HuH-7 (cell line): ENCODE measurements at places on chromosomes 4 and X.

DNA sequence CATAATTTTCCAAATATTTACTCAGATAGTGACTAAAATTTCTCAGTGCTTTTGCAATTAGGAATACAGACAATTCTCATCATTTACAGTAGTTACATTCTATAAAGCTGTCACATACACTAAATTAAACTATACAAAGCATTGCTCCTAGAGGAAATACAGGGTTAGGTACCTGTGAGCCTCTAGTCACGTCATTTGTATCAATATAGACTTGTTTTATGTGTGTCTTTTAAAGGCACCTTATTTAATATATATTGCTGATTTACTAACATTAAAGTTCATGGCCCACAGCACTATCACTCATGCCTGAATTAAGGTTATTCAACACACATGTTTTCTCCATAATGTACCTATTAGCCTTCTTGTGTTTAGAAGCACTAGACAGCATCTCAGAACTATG is 78.7 kb downstream of the PABPC4L start:
- DNase-seq: no peak

- no peak for DNase-seq
Observed at GRCh38 chr4:73740353-73740778, at the start of gene CXCL8. CXCL8 (plus strand) TSS chr4:73740569; CDS start chr4:73740659, 90 bp downstream.

GRCh38 chr4:123588631-123589241 is 192.1 kb downstream of the SPRY1 start:
- no peak for DNase-seq

- DNase-seq: no peak
Observed at GRCh38 chr4:90852237-90852636, 725.0 kb downstream of the CCSER1 start.

DNA sequence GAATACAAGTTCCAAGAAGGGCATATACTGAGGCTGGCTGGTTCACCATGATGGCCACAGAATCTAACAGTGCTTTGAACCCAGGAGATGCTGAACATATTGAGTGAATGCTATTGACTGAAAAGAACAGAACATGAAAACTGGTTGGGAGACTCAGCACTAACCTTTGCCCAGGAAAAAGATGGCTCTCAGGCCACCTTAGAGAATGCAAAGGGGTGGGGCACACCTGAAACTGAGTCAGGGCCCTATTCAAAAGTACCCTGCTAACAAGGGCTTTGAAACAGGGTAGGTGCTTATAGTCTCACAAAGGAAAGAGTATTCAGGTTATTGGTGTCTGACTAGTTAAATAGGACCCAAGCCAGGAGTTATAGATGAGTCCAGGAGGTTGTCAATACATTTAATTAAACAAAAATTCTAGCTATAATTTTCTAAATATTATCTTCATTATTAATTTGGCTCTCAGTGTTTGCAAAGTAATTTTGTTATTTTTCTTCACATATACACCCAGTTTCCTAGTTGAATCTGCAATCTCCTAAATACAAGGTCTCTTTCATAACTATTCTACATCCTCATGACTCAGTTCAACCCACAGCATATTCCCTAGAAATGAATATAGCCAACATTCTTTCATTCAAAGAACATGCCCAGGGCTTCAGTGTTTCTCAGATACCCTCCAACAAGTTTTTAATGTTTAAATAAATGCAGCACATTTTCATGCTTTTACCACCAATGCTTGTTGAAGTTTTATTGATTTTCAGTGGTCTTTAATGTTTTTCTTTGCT is 144.2 kb upstream of the RAPGEF2 start:
- no peak for DNase-seq

- no peak for DNase-seq
Observed at GRCh38 chr4:86928400-86929255, 6.2 kb upstream of the AFF1 start.
